Large intestine (tissue), 12 donors: ENCODE measurements at places on chromosomes 4 and X. TPM values are rescaled to one million over a fixed set of nuclear protein-coding genes. Genes with fewer than 3 reads are reported as not detected.

MAGEB1 gene
- not detected for polyA plus RNA-seq

TCEAL6 gene
- polyA plus RNA-seq: 1.1 TPM

ANAPC4 gene
- 37.7 TPM for polyA plus RNA-seq

CT47B1 gene
- polyA plus RNA-seq: not detected

SUPT20HL2 gene
- 0.04 TPM for polyA plus RNA-seq

PRKG2 gene
- 61.2 TPM for polyA plus RNA-seq

- no peak for DNase-seq
Measured at GRCh38 chr4:187354740-187355139, 631.1 kb upstream of the FAT1 start.

- no peak for DNase-seq
Measured at GRCh38 chr4:105979506-105979905, 84.2 kb downstream of the NPNT start.

DNA sequence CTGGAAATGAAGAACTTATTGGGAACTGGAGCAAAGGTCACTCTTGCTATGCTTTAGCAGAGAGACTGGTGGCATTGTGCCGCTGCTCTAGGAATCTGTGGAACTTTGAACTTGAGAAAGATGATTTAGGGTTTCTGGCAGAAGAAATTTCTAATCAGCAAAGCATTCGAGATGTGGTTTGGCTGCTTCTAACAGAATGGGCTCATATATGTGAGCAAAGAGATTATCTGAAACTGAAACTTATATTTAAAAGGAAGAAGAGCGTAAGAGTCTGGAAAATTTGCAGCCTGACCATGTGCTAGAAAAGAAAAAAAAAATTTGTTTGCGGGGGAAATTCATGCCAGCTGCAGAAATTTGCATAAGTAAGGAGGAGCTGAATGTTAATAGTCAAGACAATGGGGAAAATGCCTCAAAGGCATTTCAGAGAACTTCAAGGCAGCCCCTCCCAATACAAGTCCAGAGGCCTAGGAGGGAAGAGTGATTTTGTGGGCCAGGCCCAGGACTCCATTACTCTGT, 35.9 kb upstream of the PAPSS1 start:
- no peak for DNase-seq

- peak; percentile 14 for DNase-seq
Measured at GRCh38 chr4:24007860-24008261, 118.0 kb upstream of the PPARGC1A start.

DNA sequence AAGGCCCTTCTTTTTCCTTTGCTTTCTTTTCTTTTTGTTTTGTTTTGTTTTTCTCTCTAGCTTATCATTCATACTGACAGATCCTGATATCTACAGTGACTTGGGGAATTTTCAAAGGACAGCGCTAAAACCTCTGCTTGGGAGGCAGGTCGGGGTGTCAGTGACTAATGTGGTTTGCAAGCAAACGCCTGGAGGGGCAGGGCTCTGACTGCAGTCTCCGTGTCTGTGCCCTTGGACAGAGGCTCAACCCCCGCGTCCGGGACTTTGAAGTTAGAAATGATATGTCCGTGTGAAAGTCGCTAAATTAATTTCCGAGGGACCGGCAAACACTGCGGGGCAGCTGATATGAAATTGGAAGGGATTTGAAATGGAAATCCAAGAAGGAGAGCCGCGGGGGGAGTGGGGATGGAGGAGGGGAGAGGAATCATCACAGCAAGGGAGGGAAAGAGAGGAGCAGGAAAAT, 312.4 kb downstream of the DHRSX start:
- DNase-seq: no peak

- DNase-seq: no peak
Measured at GRCh38 chrX:150146271-150146896, 208.1 kb upstream of the EOLA2 start.

- DNase-seq: no peak
Measured at GRCh38 chr4:24730256-24731001, 64.9 kb upstream of the SOD3 start.

GRCh38 chrX:78517124-78517523, 142.0 kb downstream of the RTL3 start:
- DNase-seq: peak; percentile 1

GRCh38 chr4:152352622-152353116, 183.2 kb downstream of the FBXW7 start:
- peak; percentile 77 for DNase-seq

DNA sequence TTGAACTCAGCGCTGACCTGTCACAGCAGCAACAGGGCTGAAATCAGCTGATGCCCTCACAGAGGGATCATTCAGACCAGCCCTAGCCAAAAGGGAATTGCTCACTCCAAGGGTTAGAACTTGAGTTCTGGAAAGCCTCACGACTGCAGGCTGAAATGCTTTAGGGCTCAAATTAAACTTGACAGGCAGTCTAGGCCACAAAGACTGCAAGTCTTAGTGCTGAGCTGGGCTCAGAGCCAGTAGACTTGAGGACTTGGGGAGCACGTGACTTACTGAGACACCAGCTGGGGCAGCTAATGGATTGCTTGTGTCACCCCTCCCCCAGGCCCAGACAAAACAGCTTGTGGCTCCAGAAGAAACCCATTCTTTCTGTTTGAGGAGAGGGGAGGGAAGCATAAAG, 119.0 kb upstream of the SLC6A14 start:
- peak; percentile 36 for DNase-seq

- no peak for DNase-seq
Measured at GRCh38 chrX:15939737-15940136, 85.1 kb upstream of the AP1S2 start.

DNA sequence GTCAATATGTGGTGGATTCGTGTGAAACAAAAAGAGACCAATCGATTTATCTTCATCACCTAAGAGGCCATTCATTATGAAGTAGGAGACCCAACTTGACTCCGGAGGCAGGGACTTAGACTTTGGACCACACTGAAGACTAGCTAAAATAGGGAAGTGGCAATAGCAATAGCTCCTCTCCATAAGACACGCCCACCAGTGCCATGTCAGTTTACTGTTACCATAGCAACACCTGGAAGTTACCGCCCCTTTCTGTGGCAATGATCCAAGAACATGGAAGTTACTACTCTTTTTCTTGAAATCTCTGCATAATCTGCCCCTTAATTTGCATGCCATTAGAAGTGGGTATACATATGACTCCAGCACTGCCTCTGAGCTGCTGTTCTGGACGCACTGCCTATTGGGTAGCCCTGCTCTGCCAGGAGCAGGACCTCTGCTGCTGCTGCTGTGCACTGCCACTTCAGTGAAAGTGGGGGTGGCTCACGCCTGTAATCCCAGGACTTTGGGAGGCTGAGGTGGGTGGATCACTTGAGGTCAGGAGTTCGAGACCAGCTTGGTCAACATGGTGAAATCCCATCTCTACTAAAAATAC, 163.2 kb downstream of the PRKX start:
- no peak for DNase-seq

- no peak for DNase-seq
Measured at GRCh38 chr4:153887217-153887616, 98.3 kb upstream of the SFRP2 start.

DNA sequence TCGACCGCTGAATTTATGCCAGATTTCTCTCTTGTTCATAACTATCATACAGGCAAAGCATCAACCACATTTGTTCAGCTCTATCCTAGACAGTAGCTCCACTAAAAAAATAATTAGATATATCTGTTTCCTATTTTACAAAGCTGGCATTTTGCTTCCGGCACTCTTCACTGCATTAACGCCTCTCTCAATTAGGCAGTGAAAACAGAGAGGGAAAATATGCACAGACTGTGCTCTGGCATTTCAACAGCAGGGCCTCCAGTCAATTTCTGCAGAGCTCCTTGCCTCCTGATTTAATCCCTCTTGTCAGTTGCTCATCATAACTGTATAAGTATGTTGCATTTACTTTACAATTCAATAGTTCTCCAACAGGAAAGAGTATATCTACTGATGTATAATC, 666.9 kb upstream of the INTU start:
- DNase-seq: no peak

DNA sequence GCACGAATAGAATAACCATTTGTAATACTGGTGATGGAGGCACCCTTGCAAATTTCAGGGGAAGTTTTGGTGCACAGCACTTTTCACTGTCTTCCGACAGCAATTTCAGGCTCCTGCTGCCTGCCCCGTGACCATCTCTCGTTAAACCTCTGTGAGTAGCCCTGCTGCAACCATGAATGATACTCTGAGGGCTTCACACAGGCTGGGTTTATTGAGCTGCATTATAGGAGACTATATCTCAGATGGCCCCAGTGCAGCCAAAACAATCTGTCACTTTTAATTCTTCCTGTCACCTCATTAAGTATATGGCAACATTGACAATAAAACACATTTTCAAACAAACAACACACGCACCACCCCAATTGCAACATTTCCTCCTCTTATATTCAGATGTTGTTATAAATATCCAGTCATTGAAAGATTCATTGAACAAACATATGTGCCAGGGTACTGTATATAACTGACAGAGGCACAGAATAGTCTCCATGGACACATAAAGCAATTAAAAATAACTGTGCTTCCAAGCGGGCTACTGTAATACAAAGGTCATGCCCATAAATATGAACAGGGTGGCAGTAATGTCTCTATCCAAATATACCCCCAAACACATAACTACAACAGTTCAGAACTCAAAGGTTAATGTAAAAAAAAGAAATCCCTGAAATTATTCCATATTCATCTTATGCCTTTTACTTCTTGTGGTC, 477.0 kb downstream of the GBA3 start:
- no peak for DNase-seq

DNA sequence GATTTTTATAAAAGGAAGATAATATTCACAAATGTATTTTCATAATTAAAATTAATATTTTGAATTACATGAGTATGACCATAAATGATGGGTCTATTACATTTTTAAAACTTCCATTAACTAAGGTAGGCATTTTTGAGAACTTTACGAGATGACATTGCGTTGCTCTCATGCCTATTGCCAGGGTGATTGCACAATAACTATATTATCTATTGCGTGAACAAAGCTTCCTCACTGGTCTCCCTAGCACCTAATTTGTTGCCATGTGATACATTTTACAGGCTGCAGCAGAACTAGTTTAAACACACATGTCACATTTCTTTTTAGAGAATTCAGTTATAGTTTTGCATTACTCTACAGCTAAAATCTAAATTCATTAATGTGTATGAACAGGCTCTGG, 289.7 kb upstream of the GRID2 start:
- DNase-seq: peak; percentile 11

DNA sequence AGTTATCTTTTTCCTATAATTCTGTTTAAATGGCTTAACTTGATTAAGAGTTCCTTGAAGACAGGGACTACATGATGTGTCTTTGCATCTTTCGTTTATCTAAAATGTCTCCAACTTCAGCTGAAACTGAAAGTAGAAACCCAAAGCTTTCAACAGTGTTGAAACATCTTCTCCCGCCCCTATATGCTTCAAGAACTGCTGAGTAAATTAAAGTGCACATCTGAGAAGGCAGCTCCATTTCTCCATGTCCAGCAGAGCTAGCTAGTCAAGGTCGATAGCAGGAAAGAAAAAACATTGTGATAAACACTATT, 185.7 kb upstream of the TBL1X start:
- no peak for DNase-seq

- DNase-seq: peak; percentile 33
Measured at GRCh38 chrX:129777218-129778030, 2.3 kb upstream of the SASH3 start.

DNA sequence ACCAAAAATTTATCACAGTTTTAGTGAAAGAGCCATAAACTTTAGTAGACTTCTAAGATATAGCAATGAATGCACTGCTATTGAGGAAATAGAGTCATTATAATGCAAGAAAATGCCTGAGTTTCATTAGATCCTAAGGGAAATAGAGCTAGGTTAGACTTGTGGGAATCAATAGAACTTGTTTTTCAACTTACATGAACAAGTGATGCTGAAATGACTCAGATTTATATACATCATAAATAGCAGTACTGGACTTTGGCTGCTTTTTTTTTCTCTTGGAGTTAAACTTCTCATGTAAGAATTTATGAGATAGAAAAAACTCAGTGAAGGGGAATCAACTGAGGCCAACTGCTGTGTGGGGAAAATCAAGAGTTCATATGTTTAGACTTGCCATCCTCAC, 216.5 kb upstream of the AADAT start:
- peak; percentile 16 for DNase-seq

DNA sequence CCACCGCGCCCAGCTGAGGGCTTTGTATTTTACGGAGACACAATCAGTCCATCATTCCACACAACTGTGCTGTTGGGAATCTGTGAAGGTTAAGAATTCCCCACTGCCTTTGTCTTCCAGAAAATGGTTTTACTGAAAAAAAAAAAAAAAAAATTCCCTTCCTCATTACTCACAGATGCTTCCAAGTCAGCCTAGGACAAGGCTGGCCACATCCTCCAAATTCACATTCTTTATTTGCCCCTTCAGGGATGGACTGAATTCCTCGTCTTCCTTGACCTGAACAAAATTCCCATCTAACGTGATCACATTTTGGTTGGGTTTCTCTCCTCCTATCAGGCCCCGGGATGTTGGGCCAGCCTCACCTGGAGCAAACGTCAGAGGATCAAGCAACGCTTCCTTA, 130.3 kb downstream of the DHRSX start:
- DNase-seq: no peak

DNA sequence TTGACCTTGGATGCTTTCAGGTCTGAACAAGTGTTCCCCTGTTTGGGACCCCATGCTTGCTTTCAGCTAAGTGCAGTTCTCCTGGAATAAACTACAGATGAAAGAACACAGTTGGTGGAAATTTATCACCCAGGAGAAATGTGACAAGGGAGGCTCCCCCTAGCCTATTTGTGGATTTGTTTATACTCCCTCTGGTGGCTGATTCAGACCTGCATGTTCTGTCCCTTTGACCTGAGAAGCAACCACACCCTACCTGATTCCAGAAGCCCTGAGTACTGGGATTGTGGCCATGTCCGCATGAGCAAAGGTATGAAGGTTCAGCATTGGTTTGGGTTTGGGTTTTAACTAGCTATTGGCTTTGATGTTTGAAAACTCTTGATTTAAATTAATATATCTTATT, 440.9 kb downstream of the MID1IP1 start:
- peak; percentile 73 for DNase-seq

DNA sequence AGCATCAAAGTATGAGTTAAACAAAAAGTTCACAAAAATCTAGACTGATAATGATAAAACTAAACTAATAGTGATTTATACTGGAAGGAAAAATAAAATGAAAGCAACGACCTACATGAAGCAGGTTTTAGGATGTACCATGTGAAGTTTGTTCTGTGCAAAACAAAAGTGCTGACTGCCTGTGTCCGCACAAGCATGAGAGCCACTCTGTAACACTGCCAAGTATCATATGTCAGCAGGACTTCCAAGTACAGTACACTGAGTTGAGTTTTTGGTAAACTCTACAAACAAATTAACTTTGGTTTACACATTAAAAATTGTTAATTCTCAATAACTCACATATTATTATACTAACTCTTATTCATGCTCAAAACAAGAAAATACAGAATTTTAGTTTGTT, 459.0 kb downstream of the PDGFC start:
- no peak for DNase-seq
